Colonic mucosa (tissue), 4 donors: ENCODE measurements at places on chromosomes 4 and X. TPM values are rescaled to one million over a fixed set of nuclear protein-coding genes. Genes with fewer than 3 reads are reported as not detected.

Gene NDST3
- total RNA-seq: not detected

Gene MAOA
- total RNA-seq: 307 TPM

Gene GABRE
- 11.9 TPM for total RNA-seq

Gene TCEAL6
- total RNA-seq: not detected

Gene GAGE12H
- total RNA-seq: not detected
